ENCODE measurements at places on chromosomes 7 and 10.

DNA sequence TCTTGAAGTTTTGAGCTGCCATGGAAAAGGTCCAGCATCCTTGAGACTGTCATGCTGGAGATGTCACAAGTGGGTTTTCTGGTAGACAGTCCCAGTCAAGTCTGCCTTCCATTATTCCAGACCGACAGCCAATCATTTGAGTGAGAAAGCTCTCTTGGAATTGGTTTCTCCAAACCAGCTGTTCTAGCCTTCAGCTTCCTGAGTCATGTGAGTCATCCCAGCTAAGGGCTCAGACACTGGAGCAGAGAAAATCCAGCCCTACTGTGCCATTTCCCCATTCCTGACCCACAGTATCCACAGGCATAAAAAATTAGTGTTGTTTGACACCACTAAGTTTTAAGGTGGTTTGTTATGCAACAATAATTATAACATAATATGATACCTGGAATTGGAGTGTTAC is 219.0 kb downstream of the ADRA2A start:
- no peak for DNase-seq

DNA sequence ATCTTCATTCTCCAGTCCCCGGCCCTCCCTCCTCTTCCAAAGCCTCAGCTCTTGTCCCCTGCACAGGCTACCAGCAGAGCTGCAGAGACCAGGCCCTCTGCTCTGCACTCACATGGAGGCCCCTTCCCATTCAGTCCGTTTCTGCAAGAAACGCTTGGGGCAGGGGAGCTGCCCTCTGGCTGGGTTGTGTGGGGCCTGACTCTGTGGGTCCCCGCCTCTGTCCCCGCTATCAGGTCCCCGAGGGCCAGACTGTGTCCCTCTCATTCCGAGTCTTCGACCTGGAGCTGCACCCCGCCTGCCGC is 1.5 kb downstream of the PCOLCE start:
- no peak for DNase-seq

DNA sequence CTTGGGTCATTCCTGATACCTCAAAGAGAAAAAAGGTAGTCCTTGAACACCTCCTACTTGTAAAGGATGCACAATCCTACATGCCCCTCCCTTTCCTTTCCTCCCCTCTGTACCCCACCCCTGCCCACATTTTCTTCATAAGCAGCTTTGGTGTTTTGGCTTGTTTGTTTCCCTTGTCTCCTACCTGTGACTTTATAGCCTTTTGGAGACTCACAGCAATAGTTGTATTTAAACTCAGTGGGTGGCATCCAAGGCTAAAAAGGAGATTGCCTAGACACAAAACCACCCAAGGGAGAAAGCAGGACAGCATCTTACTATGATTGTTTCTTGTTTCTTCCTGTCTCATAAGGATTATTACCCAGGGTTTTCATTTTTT is 63.4 kb downstream of the EGFR start:
- DNase-seq: no peak

- no peak for DNase-seq
Observed at GRCh38 chr10:88754287-88754686, 5.5 kb upstream of the LIPN start.

DNA sequence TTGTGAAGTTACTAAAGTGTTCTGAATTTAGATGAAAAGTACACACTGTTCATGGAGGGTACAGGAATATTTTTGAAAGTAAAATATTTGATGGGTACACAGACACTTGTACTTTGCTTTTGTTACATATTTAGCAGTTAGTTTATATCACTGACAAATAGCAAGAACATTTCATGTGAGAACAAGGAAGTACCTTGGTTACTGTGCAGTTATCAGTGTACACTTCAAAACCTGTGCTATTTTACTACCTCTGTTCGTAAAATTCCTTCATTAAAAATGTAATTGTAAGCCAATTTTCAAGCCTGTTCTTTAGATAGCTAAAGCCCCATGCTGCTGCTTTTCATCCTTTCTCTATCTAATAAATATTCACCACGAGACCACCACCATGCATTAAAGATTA is 39.8 kb upstream of the WASL start:
- no peak for DNase-seq

- DNase-seq: no peak
Observed at GRCh38 chr10:48247680-48248079, 26.8 kb downstream of the FRMPD2 start.

DNA sequence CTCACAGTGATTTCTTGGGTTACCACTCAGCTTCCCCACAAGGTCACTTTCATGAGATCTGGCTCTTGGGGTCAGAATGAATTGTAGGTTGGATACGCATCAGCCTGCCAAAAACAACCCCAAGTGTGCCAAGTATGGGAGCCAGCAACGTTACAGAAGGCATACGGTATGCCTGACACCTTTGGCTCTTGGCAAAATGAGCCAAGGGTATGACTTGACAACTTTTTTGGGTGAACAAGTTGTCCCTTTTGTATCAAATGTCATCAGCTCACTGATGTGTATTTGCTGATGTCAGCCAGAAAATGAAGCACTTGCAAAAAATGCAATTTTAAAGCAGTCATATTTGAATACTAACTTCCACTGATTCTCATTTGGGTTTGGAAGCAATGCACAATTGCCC is 168.4 kb downstream of the CACNB2 start:
- no peak for DNase-seq

DNA sequence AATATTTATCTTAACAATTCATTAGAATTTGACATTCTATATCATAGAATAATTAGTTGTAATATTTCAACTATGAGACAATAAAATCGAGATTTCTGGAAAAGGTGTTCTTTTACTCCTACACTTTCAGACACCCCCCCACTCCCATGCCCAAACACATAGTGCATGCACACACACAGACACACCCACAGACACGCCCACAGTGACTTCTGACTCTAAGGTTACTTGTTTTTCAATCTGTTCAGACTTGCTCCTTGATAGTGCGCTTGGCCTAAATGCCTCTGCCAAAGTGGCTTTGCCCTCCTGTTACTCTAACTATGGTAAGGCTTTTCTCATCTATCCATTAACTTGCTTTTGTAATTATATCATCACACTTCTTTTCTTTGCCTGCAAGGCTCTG is 144.0 kb upstream of the PPP1R3A start:
- DNase-seq: no peak

DNA sequence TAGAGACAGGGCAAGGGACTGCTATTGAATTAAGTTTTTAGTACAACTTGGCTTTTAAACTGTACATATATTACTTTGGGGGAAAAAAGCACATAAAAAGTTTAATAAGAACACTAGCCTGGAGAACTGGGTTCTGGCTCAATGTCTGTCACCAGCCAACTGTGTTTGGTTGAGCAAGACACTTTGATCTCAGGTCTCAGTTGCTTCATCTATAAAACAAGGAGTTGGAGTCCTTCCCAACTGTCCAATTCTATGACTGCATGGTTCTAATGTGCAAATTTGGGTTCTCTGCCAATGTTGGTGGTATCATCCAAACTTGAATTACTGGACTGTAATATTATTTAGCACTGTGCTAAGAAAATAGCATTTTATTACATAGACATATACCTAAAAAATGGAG is 50.3 kb downstream of the ATXN7L1 start:
- DNase-seq: no peak

DNA sequence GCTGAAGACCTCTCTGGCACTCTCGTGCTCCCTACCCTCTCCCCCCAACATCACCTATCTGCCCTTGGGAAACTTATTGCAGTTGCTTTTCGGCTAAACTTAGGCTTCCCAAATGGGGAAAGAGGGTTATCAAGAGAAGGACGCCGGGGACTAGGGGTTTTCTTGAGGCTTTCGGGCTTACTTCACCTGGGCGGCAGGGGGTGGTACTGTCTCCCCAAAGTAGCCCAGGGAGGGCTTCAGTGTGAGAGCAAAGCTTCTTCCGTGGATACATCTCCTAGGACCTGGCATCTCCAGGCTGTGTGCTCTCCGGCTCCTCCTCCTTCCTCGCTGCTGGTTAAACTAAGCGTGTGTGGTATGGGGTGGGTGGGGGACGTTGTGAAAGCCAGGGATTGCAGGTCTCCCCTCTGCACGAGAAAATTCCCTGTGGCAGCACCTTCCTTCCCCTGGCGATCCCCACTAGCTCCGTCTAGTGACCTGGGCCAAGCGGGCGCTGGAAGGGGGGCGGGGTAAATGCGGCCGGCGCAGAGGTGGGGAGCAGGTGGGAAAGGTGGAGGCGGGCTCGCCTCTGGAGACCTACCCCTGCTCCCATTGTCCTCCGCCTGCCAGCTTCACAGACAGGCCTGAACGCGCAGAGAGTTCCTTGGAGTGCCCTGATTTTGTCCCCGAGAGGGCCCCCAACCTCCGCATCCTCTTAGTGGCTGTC is 1.1 kb downstream of the PLXDC2 start:
- peak; percentile 76 for DNase-seq

DNA sequence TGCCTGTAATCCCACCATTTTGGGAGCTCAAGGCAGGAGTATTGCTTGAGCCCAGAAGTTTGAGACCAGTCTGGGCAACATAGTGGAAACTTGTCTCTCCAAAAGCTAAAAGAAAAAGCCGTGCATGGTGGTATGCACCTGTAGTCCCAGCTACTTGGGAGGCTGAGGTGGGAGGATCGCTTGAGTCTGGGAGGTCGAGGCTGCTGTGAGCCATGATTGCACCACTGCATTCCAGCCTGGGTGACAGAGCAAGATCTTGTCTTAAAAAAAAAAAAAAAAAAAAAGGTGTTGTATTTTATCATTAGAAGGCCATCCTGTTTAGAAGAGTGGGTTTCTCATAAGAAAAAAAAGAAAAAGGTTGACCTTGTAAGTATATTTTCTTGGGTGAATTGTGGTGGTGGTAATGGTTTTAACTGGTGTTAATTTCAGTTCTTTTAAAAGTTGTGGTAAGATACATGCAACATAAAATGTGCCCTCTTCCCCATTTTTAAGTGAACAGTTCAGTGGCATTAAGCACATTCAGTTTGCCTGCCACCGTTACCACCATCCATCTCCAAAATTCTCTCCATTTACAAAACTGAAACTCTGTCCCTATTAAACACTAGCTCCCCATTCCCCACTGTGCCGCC is 34.7 kb downstream of the GRIFIN start:
- no peak for DNase-seq

DNA sequence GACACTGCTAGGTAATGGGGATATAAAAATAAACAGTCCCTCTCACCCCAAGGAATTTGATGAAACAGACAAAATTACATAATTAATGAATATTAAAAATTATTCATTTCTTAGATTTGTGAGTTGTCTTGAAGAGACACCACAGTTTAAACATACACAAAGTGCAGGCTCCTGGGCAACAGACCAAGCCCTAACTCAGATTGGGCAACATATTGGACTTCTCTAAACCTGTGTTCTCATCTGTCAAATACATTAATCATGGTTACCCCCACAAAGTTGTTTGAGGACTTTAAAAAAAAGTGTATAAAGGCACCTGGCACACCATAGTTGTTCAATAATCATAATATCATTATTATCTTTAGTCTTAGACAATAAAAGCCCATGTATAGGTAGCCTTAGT is 62.5 kb upstream of the CAPZA2 start:
- no peak for DNase-seq

DNA sequence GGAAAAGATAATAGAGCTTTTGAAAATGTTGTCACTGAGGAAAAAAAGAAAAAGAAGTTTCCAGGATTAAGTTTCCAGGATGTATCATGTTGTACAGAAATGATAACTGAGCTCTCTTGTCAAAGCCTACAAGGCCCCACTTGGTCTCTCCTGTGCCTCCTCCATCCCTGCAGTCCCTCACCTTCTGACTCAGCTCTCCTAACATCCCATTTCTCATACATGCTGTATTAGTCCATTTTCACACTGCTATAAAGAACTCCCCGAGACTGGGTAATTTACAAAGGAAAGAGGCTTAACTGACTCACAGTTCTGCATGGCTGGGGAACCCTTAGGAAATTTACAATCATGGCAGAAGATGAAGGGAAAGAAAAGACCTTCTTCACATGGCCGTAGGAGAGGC is 3.8 kb upstream of the DGKI start:
- no peak for DNase-seq

GRCh38 chr10:105759669-105760068 is 1118.6 kb downstream of the SORCS3 start:
- no peak for DNase-seq

DNA sequence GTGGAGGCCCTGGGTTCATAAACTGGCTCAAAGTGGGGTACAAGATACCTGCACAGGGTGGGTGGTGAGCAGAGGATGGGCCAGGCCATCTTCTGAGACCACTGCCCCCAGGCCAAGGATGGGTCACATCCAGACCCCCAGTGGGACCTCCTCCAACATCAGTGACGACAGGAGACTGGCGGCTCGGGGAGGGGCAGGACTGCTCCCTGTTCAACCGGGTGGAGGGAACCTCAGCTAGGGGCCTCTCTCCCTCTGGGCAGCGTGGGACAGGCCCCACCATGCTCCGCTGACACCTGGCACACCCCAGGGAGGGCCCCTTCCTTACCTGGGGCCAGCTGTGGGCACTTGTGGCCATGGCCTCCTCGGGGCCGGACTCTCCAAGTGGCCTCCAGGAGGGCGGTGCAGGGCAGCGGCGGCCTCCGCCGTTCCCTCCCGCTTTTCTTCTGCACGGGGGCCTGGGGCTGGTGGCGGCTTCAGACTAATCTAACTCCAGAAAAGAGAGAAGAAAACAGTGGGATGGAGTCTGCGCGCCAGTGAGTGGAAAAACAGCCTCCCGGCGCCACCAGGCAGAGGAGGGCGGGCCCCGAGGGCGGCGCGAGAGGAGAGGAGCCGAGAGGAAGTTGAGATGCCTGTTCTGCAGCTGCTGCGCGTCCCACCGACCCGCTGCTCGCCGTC is at the start of gene CALHM2:
Gene CALHM2, minus strand, starts transcription at position 540 of the 675 bp plus-strand sequence. CDS start 2,429 bp downstream, outside the sequence.
- DNase-seq: peak; percentile 60

DNA sequence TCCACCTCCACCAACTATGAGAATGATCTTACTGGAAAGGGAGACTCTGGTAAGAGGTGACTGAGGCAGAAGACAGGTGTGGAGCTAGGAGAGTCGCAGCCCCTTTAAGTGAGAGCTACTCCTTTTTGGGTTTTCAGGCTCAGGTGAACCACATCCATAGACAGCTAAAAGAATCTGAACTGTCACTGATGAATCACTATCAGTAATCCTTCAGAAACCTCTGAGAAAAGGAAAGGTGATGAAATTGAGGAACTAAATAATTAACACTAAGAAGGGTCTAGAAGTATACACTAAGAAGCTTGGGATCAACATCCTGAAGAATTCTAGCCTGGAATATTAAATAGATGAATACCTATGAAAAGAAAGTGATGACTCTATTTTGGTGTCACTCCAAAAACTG is 83.0 kb downstream of the SORBS1 start:
- DNase-seq: no peak

DNA sequence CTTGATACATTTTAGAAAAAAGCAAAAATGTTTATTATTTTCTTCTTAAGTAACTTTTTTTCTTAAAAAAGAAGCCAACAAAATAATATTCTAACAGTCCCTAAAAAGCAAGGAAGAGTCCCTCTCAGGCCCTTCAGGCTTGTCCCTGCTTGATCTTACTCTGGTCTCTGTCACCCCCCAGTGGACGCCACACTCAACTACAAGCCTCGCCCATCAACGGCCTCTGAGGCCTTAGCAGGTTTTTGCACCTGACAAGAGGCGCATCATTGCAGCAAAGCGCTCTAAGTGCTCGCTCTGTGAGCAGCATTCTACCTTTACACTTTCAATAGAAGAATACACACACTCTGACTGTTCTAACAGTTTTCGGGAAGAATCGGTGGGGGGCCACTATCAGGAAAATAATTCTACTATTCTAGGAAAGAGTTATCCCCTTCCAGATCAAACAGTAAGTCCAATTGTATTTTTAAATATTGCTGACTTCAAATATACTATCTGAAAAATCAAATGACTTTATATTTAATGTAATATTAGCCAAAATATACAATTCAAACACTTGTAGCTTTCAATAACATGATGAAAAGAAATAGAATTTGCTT is 139.2 kb downstream of the USP6NL start:
- peak; percentile 85 for DNase-seq

Data from WTC11 (cell line).